ENCODE measurements at places on chromosomes 12 and 14. TPM values are rescaled to one million over a fixed set of nuclear protein-coding genes. Genes with fewer than 3 reads are reported as not detected.

PLEKHG7 gene
- polyA plus RNA-seq, result 0.68 TPM

TTC6 gene
- polyA plus RNA-seq, result 0.75 TPM

IAPP gene
- not detected for polyA plus RNA-seq

PRIMA1 gene
- polyA plus RNA-seq, result 1.5 TPM

TAS2R20 gene
- 3.2 TPM for polyA plus RNA-seq

KSR2 gene
- 1.2 TPM for polyA plus RNA-seq

PAPLN gene
- polyA plus RNA-seq, result 38.4 TPM

BRF1 gene
- 37.6 TPM for polyA plus RNA-seq

BATF gene
- not detected for polyA plus RNA-seq

FAM222A gene
- polyA plus RNA-seq, result 6.5 TPM

ASCL1 gene
- polyA plus RNA-seq, result 0.08 TPM

VWF gene
- polyA plus RNA-seq, result 8.2 TPM

GRCh38 chr14:58280954-58281787, 17.2 kb upstream of the ARID4A start:
- no peak for DNase-seq

GRCh38 chr12:26062566-26062965, 62.3 kb downstream of the BHLHE41 start:
- no peak for DNase-seq

- no peak for DNase-seq
Measured at GRCh38 chr12:131452444-131452860, 258.4 kb upstream of the SFSWAP start.

DNA sequence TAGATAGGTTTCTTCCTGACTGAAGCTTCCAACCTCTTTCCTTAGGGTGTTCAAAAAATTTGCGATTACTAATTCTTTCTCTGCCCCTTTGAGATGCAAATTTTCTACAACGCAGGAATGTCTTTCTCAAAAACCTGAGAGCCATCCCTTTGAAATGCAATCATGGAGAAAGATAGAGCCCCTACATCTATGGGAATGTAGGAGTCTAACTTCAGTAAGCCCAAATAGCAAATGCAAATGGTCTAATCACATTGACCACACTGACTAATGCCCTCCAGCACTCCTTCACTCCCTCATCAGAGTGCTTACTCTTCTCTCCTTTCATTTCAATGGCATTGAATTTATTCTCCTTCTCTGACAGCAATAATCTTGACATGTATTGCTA, 107.1 kb downstream of the SLC6A15 start:
- no peak for DNase-seq

DNA sequence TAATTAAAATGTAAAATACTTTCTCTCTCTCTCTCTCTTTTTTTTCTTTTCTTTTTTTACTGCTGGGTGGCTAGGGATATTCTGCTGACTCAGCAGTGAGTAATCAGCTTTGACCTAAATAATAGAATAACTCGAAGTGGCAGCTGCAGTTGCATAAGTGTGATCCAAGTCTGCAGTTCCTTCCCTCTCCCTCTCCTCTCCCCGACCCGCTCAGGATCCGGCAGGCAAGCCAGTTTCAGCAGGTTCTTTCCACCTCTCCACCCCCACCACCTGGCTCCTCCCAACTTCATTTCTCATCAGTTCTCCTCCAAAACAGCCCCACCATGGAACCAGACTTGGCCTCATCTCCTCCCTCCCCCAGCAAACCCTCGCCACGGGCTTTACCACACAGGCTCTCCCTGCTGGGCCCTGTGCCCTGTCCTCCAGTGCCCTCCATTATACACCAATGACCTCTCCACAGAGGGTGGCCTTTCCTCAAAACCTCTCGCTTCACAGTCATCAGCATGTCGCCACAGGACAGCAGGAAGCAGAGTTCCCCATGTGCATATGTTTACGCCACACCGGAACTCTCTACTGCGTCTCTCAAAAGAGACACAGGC, 22.4 kb downstream of the SLC7A8 start:
- no peak for DNase-seq

DNA sequence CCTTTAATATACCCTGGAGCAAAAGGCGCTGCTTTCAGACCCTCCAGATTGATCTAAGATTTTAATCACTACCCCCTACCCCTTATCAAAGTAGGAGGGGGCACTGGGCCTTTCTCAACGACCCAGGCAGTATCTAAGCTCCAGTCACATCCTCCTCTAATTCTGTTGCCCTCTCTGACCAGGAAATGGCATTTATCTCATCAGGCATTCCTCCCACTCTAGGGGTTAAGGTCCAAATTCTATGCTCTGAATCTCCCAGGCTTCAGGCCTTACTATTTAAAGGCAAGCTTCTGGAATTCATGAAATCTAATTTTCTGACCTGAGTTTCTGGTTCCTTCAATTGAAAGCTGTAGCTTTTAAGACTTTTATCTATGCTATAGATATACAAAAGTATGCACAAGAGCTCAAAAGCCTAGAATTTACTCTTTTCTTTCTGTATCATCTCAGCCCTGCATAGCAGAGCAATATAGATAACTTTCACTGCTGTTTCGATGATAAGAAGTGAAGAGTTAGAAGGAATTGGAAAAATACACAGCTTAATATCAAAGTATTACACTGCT, 622.9 kb downstream of the RPS29 start:
- DNase-seq, result no peak

DNA sequence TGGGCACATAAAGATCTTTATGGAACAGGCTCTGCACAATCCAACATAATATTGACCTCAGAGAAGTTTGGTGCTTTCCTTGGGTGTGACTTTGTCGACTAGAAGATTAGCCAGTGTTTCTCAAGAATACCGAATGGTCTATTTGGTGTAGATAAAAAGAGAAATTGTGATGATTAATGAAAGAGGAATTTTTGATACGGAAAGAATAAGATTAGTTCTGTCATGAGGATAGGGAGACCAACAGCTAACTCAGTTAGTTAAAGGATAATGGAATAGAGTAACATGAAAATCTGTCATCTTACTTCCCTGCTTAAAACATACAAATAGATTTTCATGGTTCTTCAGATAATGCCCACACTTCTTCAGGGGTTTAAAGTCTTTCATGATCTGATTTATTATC, 24.2 kb downstream of the PTPRO start:
- no peak for DNase-seq

DNA sequence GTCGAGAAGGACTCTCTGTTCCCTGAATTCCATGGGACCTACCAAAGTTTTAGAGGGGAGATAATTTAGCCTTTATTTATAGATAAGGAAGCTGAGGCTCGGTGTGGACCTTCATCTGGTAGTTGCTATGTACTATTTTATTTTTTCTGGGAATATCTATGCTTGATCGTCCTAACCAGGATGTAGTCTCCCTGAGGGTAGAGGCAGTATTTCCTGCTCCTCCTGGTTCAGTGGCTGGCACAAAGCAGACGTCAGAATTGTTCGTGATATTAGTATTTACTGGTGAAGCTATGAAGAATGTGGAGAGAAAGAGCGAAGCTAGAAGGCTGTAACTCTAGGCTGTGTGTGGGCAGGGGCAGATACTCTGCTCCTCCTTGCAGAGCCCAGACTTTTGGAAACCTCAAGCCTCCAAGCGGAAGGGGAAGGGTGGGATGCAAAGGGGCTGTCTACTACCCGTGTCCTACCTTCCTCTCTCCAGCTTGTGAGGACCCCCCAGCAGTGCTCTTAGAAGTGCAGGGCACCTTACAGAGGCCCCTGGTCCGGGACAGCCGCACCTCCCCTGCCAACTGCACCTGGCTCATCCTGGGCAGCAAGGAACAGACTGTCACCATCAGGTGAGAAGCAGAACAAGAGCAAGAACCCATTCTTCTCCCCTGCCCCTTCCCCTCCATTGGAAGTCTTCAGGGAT, 1.4 kb downstream of the LRP10 start:
- DNase-seq, result no peak

- no peak for DNase-seq
Measured at GRCh38 chr14:57380935-57381334, 9.5 kb upstream of the NAA30 start.

GRCh38 chr14:105531894-105532623, 5.7 kb downstream of the TMEM121 start:
- no peak for DNase-seq

GRCh38 chr14:50028458-50028857, 87.9 kb downstream of the VCPKMT start:
- no peak for DNase-seq

DNA sequence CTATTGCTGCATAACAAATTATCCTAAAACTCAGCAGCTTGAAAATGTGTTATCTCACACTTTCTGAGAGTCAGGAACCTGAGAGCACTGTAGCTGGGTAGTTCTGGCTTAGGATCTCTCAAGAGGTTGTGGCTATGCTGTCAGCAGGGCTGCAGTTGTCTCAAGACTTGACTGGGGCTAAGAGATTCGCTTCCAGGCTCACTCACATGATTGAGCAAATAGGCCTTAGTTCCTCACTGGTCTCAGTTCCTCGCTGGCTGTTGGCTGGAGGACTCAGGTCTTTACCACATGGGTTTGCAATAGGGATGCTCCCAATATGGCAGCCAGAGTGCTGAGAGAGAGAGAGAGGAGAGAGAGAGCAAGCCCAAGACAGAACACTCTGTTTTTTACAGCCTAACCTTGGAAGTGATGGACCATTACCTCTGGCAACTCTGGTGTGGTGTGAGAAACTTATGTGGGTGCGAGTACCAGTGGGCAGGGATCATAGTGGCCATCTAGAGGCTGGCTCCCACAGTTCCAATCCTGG, 15.9 kb upstream of the DHRS2 start:
- no peak for DNase-seq

GRCh38 chr14:74580275-74580672, 31.8 kb downstream of the LTBP2 start:
- no peak for DNase-seq

- DNase-seq, result no peak
Measured at GRCh38 chr12:65432651-65433050, 154.2 kb downstream of the MSRB3 start.

- no peak for DNase-seq
Measured at GRCh38 chr12:3087758-3088650, 10.8 kb downstream of the TSPAN9 start.

DNA sequence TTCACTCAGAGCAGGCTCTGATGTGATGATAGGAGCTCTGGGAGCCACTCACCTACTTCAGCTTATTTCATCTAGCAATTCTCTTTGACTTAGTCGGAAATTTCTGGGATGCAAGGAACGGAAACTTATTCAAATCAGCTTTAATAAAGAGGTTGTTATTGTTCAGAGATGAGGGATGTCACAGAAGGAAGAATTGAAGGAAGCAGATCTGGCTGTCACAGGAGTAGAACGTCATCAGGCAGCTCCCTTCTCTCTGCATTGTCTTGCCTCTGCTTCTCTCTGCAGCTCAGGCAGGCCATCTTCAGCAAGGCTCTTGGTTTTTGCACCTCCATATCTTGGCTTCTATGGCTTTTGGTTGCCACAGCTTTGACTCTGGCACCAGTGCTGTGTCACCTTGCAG, 7.6 kb upstream of the TMEM30B start:
- no peak for DNase-seq

GRCh38 chr14:103056322-103057027, 874 bp downstream of the CDC42BPB start:
- DNase-seq, result peak; percentile 66

- DNase-seq, result no peak
Measured at GRCh38 chr12:32478858-32479725, 79.7 kb downstream of the FGD4 start.

GRCh38 chr14:32509632-32510187, 180.6 kb downstream of the AKAP6 start:
- no peak for DNase-seq

DNA sequence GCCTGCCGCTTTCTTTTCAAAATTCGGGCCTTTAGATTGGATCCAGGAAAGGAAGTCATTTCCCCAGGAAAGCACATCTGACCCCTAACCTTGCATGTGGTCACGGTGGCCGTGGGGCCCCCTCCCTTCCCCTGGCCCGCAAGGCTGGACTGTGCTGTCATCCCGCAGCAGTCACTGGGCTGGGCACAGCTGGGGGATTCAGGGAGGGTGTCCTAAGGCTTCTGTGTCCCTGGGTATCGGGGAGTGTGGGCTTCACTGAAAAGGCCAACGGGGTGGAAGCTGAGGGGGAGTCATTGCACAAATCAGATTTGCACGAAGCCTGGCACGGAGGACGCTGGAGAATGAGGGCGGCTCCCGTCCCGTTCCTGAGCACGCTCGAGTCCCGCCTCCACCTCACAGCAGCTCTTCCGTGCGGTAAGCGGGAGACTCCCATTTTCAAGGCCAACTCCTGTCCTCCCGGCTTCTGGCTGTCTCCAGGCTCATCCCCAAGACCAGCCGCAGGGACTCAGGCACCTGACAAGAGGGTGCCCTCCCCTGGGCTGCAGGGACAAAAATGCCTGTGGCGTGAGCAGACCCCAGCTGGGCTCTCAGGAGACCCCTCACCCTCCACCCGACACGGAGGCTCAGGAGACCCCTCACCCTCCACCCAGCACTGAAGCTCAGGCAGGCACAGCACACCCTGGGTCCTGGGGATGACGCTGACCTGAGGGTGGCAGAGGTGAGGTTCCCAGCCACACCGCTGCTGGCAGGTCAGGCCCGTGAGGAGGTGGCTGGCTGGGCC, 9.6 kb downstream of the XRCC3 start:
- DNase-seq, result no peak

DNA sequence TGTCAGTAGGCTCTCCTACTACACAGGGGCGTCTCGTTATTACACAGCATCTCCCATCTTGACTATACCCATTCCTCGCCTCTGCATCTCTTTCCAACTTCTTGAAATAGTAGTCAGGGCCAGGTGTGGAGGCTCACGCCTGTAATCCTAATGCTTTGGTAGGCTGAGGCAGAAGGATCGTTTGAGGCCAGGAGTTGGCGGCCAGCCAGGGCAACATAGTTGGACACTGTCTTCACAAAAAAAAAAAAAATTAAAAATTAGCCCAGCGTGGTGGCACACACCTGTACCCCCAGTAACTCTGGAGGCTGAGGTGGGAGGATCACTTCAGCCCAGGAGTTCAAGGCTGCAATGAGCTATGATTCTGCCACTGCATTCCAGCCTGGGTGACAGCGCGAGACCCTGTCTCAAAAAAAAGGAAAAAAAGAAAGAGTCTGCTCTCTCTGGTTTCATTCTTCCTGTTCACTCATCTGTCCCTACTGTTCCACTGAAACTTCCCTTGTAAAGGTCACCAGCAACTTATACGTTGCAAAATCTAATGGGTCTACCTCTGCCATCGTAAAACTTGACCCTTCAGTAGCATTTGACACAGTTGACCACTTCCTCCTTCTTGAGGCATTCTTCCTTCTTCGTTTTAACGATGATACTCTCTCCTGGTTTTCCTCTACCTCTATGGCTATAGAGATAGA, 41.0 kb upstream of the PTGR2 start:
- no peak for DNase-seq
